ENCODE measurements at places on chromosomes 6 and 20.

GRCh38 chr6:132763269-132763668, 5.6 kb upstream of the VNN2 start:
- no peak for DNase-seq

DNA sequence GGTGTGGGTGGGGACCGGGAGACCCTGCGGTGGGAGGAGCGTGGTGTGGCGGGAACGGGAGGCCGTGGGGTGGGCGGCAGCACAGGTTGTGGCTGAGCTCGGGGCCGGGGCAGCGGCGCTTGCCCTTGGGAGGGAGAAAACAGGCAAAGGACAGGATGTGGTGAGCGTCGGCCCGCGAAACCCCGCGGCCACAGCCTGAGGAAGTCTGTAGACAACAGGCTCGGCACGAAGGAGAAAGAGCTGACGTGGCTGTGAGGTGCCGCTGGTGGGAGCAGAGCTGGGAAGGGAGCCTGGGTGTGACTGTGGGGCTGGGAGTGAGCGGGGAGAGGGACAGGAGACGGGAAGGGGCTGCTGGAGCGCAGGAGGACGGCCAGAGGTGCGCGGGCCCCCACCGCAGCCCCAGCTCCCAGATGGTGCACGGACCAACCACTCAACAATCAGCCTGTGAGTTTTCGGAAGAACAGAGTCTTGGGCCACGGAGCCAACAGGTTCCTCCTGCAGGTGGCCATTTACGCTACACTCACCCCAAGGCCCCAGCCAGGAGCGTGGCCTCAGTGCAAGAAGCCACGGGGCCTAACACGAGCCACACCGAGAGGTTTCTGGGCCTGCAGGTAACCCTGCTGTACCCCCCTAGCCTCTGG, 202.8 kb downstream of the DLL1 start:
- DNase-seq = peak; percentile 12

- no peak for DNase-seq
Observed at GRCh38 chr6:113642714-113643406, 214.3 kb upstream of the MARCKS start.

- DNase-seq = no peak
Observed at GRCh38 chr6:126210398-126211075, 129.4 kb upstream of the CENPW start.

DNA sequence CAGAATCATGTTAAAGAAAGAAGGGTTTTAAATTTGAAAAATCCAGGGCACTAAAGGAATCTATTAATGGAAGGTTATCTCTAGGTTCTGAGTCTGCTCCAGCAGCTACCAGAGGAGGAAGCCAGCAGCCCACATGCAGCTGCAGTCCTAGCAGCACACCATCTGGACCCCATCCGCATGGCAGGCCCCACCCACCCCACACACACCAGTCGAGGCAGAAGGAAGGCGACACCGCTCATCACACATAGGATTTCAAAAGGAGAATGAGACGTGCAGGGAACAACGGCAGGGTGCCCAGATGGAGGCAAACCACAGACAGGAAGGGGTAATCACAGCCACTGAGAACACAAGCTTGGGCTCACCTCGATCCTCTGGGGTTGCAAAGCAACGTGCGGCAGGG, 78.9 kb downstream of the GINS1 start:
- DNase-seq = no peak

GRCh38 chr6:134701301-134701700, 248.6 kb downstream of the ALDH8A1 start:
- no peak for DNase-seq
